ENCODE measurements at places on chromosomes 16 and 17.

GRCh38 chr17:15181333-15181732, 83.8 kb downstream of the PMP22 start:
- no peak for DNase-seq

DNA sequence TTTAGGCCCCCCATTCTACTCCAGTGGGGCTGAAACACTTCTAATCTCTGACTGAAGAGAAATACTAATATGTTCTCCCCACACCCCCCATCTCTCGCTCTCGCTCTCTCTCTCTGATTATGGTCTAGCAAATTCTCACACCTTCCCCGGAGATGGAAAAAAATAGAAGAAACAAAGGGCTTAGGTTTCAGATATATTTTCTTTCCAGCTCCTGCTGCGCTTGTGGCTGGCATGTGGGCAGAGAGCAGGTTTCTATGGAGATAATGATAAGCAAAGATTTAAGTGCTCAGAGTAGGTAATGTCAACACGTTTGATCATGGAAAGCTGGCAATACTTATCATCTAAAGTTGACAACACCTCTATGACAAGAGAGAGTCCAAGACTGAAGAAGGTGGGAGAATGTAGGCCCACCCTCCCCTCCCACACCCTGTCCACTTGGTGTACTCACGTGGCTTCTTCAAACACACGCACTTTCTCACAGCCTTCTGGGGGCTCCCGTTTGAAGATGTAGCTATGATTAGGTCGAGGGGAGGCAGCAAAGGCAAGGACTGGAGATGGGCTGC, 8.0 kb upstream of the SLC35B1 start:
- no peak for DNase-seq

DNA sequence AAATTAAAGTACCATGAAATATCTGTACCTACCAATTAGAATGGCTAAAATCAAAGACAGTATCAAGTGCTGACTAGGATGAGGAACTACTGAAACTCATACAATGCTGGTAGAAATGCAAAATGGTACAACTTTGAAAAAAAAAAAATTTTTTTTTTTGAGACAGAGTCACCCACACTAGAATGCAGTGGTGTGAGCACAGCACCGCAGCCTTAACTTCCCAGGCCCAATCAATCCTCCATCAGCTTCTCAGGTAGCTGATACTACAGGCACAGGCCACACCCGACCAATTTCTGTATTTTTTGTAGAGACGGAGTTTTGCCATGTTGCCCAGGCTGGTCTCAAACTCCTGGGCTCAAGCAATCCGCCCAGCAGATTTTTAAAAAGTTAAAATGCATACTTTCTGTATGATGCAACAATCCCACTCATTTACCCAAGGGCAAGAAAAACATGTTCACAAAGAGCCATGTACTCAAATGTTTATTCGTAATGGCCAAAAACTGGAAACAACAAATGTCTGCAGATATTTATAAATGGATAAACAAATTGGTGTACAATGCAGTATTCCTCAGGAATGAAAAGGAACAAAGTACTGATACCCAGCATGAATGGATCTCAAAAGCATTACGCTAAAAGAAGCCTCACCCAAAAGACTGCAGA, 8.7 kb downstream of the SMURF2 start:
- DNase-seq, result no peak

- DNase-seq, result peak; percentile 52
These were observed 5.6 kb downstream of the POLG2 start for GRCh38 chr17:64491034-64491860.

DNA sequence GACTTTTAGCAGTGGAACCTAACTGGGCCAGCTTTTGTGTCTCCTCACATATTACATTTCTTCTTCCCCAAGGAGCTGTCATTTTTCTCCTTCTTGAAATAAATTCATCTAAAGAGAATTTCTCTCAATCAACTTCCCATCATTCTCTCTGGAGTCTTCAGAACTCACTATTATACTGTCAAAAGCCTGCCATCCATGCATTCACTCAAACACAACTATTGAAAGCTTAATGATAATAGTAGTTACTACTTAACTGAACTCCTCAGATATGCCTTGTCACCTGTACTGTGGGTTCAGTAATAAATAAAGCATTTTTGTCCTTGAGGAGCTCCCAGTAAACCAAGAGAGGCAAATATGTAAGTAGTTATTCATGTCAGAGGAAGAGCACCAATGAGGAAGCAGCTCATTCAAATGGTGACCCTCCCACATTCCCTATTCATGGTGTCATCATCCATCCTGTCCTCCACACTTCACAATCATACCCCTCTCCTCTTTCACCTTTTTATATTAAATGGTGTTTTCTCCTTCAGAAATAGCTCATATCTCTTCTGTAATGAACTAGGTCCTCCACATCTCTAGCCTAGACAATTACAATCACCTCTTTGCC, 162.6 kb downstream of the CA10 start:
- DNase-seq, result no peak

DNA sequence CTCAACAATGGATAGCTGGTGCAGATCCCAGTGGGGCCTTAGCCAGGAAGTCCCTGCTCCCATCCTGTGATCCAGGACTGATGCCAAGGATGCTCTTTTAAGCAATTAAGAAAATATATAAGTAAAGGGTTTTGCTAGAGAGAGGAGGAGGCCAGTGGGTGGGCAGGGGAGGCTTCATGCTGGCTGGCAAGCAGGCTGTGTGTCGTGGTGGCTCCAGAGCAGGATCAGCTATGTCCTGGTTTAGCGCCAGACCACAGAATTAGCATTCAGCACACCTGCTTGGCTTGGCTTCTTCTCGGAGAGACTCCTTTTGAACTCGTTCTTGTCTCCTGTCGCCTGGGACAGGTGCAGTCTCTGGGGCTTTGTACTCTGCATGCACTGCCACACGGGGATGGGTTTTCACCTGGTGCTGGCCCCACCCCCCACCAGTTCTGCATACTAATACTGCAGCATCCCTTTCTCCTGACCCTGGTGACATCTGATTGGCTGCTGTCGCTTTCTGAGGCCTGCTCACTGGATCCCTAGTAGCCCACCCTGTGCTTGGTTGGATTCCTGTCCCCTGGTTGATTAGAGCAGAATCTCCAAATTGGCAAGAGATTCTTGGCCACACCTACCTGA, 66.1 kb downstream of the PLD6 start:
- peak; percentile 72 for DNase-seq

DNA sequence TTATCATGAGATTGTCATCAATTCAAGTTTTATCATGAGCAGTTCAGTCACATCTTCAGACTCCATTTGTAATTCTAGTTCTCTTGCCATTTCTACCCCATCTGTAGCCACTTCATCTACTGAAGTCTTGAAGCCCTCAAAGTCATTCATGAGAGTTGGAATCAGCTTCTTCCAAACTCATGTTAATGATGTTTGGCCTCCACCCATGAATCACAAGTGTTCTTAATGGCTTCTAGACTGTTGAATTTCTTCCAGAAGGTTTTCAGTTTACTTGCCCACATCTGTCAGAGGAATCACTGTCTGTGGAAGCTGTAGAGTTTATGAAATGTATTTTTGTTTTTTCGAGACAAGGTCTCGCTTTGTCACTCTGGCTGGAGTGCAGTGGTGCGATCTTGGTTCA, 16.0 kb downstream of the NSRP1 start:
- no peak for DNase-seq

DNA sequence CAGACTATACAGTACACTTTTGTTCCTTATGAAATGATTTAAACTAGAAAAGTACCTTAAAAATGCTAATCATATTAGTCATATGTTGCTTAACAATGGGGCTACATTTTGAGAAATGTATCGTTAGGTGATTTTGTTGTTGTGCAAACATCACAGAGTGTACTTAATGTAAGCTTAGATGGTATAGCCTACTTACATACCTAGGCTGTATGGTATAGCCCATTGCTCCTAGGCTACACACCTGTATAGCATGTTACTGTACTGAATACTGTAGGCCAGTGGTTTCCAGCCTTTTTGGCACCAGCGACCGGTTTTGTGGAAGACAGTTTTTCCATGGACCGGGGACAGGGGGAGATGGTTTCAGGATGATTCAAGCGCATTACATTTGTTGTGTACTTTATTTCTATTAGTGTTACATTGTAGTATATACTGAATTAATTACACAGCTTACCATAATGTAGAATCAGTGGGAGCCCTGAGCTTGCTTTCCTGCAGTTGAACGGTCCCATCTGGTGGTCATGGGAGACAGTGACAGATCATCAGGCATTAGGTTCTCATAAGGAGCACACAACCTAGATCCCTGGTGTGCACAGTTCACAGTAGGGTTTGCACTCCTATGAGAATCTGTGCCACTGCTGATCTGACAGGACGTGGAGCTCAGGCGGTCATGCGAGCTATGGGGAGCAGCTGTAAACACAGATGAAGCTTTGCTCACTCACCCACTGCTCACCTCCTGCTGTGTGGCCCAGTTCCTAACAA, 35.0 kb upstream of the MRC2 start:
- no peak for DNase-seq

Measured in NCI-H510A treated with DMSO at 0.1 percent for 48 hours (cell line).